ENCODE measurements at places on chromosomes 1 and 21.
A peak's percentile ranks its signal among the peaks of the same experiment; 100 is the strongest.

DNA sequence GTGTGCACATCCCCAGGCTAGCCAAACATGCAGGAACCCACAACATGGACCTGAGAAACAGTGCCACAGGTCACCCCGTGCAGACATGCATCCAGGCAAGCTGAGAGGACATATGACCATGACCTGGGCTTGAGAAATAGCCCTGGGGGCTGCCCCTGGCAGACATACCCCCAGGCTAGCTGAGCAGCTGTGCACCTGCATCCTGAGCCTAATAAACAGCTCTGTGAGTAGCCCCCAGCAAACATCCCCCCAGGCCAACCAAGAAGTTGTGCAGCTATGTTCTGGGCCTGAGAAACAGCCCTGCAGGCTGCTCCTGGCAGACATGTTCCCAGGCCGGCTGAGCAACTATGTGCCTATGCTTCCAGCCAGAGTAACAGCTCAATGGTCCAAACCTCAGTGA is 14.5 kb downstream of the OLFML3 start:
- DNase-seq: no peak

GRCh38 chr1:14804626-14805025 is 206.1 kb downstream of the KAZN start:
- no peak for DNase-seq

DNA sequence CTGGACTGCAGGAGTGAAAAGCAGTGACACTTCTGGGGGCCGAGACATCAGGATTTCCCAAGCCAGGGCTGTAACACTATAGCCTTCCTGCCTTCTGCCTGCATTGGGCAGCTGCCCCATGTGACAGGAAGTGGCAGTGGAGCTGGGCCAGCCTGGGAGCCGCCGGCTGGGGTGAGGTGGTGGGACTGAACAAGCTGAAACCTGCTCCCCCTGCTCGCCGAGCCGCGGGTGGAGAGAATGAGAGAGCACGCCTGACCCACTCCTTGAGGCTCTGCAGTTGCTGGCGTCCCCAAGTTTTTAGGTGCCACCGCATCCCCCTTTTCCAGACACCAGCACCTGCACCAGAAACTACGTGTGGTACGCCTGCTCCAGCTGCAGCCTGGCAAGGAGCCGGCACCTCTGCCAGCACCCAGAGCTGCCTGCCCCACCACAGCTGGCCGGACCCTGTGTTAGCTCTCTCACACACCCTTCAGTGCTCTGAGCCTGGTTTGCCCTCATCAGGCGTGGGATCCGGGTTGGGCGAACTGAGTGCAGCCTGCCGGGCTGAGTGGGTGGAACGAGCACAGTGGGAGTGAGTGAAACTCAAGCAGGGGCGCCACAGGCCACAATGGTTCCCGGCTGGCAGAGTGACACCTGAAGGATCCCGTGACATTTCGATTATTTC is 119.4 kb downstream of the AKT3 start:
- DNase-seq: no peak

GRCh38 chr1:24641646-24642151 is 1.4 kb upstream of the SRRM1 start:
- DNase-seq: peak; percentile 64

DNA sequence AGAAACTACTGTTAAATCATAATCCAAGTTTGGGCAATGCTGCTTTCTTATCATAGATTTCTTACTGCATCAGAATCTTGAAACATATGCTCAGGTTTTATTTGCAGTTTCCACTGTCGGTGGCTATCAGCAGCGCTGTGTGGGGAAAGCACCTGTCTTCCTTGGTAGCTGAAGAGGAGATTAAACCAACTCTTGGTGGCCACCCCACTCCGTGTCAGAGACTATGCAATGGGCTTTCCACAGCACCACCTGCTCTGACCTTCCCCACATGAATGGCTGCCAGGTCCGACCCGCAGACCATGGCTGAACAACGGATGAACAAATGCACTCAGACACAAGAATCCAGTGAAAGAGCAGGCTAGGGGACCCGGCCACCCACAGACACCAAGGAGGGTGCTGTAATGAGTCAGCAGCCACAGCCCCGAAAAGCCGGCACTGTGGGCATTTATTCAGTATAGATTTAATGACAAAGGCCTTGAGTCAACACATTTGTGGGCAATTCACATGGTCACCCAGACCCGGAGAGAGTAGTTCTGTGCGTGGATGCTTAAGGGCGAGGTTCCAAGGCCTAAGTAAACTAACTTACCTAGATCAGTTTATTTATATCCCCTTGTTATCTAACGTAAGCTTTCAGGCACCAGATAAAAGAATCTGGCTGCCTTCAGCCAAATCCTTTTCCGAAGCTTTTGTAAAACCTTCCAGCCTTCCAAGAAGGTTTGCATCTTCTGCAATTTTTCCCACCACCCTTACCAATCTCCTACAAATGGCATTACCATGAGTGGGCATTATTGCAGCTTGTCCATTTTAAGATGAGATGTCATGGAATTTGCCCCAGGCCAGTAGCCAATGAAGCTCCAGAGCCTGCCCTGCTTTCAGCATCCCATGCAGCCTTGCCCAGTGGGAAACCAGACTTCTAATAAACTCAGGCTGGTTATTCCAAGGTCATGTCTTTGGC is 82.7 kb downstream of the HLCS start:
- no peak for DNase-seq

DNA sequence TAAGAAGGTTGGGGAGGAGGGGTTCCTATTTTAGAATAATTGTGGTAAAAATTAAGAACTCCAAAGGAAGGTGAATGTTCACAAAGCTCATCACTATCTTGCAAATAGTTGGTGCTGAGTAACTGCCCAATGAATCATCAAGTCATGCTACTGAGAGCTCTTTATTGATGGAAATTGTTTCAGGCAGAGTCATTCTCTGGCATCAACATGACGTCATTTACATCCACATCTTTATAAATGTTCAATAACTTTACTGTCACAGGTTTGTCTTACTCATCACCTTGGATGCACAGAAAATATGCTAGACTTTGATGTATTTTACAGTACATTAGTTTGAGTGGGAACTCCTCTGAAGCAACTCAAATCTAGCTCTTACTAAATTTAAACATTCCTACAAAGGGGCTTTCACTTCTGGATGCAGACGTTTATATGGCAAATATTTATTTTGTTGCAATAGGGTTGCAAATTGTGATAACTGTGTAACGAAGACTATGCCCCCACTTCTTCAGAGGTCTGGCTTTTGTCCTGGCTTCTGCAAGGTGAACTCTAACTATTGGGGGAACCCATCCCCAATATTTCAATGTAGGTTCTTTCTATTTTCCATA is 273.7 kb upstream of the AJAP1 start:
- no peak for DNase-seq

- no peak for DNase-seq
Measured at GRCh38 chr1:13828454-13829151, 128.6 kb downstream of the PRDM2 start.

- peak; percentile 85 for DNase-seq
Measured at GRCh38 chr1:225767634-225768540, 9.7 kb upstream of the SRP9 start.

DNA sequence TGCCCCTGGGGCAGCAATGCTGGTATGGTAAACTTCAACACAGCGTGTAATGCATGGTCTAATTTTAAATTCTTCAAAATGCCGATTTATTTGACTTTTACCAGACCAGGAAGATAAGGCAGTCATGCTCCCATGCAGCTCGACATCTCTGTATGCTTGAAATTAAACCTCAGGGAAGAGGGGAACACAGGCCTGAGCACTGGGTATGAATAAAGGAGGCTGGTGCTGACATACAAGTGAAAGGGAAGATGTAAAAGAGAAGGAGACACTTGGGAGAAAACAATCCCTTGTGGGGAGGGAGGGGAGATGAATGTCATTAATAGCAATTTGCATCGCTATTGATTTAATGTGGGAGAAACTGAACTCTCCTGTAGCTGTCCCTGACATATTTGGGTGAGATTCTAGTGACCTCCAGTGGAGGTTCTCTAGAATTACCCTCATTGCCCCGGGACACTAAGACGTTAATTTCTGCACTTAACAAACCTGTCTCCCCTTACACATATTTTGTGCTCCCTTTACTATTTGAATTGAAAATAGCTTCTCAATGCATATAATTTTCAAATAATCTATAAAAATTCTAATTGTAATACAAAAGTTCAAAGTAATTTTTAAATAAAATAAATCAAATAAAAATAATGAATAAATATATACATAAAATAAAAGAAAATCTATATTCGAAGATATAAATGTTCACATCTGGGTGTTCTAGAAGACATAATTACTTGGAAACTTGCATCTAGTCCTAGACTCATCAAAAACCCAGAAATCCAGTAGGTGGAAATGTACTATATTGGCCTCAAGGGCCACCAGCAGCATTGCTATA is 283.1 kb downstream of the LMX1A start:
- no peak for DNase-seq

GRCh38 chr21:45091550-45092322 is 17.4 kb downstream of the ADARB1 start:
- DNase-seq: no peak

- DNase-seq: no peak
Measured at GRCh38 chr1:35029761-35030160, 2.0 kb downstream of the ZMYM6 start.

DNA sequence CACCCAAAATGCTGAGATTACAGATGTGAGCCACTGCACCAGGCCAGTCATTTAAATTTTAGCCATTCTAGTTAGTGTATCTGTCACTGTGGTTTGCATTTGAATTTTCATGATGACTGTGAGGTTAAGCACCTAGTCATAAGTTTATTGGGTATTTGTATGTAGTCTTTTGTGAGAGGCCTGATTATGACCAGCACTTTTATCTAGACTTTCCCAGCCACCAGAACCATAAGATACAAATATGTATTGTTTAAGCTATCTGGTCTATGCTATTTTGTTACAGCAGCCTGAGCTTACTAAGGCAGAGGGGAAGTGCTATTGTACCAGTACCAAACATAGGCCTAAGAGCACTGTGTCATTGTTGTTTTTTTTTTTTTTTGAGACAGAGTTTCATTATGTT is 19.9 kb upstream of the DNAJC6 start:
- DNase-seq: no peak

DNA sequence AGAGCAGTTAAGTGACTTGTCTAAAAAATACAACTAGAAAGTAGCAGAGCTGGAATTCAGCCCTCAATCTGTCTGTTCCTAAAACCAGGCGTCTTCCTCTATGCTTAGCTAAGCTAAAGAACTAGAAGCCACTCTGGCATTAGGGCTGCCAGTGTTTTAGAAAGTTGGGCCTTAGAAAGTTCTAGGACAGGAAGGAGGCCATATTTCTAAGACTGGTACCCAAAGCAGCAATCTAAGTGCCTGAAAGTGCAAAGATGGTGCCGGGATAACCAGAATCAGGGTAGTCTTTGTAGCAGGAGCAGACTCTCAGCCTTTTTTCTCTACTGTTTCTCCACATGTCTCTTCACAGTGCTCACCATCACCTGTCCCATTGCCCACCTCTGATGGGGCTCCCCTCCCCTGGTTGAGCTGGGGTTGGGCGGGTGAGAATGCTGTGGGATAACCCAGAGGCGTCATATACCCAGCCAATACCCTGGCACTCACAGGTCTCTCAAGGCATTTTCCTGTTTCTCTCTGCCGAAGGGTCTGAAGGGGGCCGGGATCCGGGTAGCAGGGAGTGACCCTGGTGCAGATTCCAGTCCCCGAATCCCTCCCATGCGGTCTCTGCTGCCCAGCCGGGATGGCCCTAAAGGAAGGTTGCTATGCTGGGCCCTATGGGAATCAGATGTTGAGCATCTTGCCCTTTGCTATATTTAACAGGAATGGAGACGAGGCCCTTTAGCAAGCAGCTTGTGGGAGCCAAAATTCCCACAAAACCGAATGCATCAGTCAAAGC is 1.1 kb upstream of the RCSD1 start:
- DNase-seq: no peak

DNA sequence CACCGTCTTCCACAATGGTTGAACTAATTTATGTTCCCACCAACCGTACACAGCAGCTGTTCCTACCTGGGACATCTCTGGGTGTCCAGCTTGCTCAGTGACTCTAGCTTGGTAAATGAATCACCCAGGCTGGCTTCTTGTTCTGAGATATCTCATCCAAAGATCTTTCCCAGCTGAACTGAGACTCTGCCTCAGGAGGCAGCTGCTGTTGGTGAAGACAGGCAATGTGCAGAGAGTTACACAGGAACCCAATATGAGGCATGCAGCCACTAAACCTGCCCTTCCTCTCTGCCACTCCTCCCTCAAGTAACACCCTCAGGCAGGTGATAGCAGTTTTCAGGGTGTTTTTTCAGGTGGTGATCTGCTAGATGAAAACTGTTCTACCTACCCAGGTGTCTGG is 14.0 kb upstream of the FOXO6 start:
- no peak for DNase-seq

GRCh38 chr1:54853793-54854370 is 33.1 kb downstream of the DHCR24 start:
- DNase-seq: no peak

DNA sequence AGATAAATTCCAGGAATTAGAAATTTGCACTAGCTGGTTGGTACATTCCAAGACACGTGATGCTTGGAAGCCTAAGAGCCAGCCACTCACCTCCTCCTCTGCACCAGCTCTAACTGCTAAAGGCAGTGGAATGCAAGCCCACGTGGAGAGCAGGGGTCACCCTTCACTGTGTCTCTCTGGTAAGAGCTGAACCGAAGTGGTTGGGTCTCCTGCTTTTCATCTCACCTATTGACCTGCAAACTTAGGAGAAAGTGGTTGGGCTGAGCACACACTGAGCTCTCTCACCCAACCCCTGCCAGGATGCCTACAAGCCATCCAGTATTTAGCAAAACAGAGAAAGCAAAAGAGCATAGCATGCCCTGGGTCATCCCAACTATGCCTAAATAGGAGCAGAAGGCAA is 19.3 kb downstream of the HAO2 start:
- DNase-seq: no peak

- DNase-seq: no peak
Measured at GRCh38 chr1:195894411-195894810, 713.8 kb downstream of the KCNT2 start.

- no peak for DNase-seq
Measured at GRCh38 chr1:211714154-211714553, 38.7 kb upstream of the NEK2 start.

GRCh38 chr1:245987219-245987545 is 519.9 kb downstream of the SMYD3 start:
- DNase-seq: no peak

GRCh38 chr1:33824971-33825370 is 38.9 kb upstream of the HMGB4 start:
- DNase-seq: no peak

GRCh38 chr1:3909615-3910014 is 9.5 kb upstream of the C1orf174 start:
- no peak for DNase-seq

GRCh38 chr1:6105218-6105679 is 59.6 kb downstream of the KCNAB2 start:
- DNase-seq: peak; percentile 7

DNA sequence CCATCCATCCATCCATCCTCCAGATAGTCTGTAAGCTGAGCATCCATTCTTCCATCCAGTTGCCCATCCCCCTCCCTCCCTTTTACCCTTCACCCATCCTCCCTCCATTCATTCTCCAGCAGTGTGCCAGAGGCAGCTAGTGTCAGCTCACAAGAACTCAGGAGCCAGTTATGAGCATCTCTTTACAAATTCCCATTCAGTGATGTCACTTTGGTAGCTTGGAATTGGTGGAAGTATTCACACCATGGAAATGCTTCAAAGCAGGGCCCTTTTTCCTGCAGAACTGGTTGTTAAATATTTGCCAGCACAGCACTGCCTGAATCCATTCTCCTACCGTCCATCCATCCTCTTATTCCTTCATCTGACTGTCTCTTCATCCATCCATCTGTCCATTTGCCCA is 72.5 kb downstream of the ARHGEF10L start:
- no peak for DNase-seq

Measured in right hindlimb (tissue), 1 donor.